ENCODE measurements at places on chromosomes 1 and 21.
A peak's percentile ranks its signal among the peaks of the same experiment; 100 is the strongest.

- DNase-seq: no peak
These were observed 2.4 kb downstream of the F11R start for GRCh38 chr1:161018631-161018930.

GRCh38 chr21:14707511-14708020 lies 161.5 kb upstream of the SAMSN1 start:
- no peak for DNase-seq

- no peak for DNase-seq
These were observed 65.9 kb upstream of the LRRN2 start for GRCh38 chr1:204751480-204751879.

DNA sequence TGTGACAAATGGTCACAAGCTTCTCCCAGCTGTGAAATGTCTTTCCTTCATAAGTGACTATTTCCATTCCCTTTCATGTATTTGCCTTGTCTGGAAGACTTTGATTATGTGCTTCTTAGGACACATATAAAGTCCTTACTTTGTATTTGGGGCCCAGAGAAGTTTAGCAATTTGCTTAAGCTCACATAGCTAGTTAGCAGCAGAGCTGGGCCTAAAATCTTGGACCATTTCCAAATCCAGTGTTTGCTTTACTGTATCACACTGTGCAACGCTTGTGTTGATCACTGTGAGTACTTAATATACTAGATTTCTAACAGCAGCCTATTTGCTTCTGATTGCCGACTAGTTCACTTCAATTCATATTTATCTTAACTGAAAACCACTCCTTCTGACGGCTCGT lies 2.2 kb upstream of the KCNA3 start:
- peak; percentile 25 for DNase-seq

GRCh38 chr1:44511769-44512168 lies 106.7 kb downstream of the RNF220 start:
- DNase-seq: no peak

DNA sequence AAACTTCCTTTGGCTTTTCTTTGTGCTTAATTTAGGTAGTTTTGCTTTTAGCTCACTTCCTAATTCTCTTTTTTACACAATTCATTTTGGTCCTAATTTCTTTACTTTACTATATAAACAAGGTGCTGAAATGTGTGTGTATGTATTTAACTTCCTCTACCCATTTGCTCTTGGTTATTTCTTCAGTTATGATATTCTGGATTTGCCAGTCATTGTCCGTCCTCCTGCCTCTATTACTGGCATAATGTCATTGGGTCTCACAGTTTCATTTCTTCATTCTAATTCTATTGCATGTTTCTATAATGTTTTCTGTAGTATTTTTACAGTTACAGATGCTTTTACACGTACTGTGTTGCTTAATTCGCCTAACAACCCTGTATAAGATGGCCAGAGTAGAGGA lies 96.2 kb downstream of the ZMYM4 start:
- DNase-seq: no peak

DNA sequence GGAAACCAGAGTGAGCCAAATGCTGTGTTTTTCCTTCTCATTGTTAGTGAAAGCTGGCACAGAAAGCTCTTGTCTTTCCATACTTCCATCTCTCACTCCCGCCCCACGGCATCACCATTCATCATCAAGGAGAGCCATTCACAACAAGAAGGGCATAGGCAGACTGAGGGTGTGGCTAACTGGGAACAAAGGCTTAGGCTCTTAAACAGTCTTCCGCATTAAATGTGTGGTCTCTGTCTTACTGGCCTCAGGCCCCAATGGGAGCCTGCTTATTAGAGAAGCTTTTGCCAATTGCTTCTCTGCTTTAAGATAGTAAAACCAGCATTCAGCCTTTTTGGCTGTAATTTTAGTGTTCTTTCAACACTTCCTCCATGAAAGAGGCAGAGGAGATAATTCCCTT lies 51.4 kb downstream of the TNFSF18 start:
- DNase-seq: no peak

- DNase-seq: no peak
These were observed 8.2 kb downstream of the P3H1 start for GRCh38 chr1:42758641-42759040.

DNA sequence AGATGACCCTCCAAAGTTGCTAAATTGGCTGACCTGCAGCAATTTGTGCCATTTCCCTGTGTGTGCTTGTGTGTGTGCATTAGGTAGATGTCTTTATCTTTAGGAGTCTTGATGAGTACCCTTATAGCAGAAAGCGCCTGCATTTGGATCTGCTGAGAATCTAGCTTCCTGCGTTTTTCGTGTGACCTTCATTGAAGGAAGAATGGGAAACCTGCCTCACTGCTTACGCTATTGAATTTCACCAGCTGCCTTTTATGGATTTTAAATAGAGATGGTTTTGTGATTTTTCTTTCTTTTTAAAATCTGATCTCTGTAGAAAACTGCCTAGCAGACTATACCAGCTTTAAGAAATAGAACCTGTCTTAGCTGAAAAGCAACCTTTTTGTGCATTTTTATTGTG lies 124.5 kb downstream of the CACHD1 start:
- DNase-seq: no peak

GRCh38 chr1:88647749-88648415 lies 36.2 kb upstream of the PKN2 start:
- DNase-seq: no peak

GRCh38 chr1:109304226-109304920 lies 2.4 kb downstream of the MYBPHL start:
- no peak for DNase-seq

All from SHP77 treated with DMSO at 0.1 percent for 48 hours (cell line).